ENCODE measurements at places on chromosomes 2 and 18.

- DNase-seq: no peak
Observed at GRCh38 chr2:97997784-97998392, 2.1 kb upstream of the TMEM131 start.

- no peak for DNase-seq
Observed at GRCh38 chr18:45222180-45222579, 393.1 kb upstream of the SLC14A2 start.

- DNase-seq: no peak
Observed at GRCh38 chr2:218780851-218781690, 876 bp upstream of the CYP27A1 start.

DNA sequence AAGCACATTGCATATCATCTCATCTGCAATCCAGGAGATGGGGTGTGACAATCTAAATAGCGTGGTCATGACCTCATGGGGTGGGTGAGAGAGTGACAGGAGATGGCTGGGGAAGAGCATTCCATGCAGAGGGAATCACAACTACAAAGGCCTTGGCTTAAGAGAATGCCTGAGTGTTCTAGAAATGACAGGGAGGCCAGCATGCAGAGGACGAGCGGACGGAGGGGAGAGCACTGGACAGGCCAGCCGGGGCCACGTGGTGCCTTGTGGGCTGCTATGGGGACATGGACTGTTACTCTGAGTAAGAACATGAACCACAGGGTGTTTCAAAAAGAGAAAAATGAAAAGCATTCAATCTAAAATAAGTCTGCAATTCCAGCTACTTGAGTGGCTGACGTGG, 117.9 kb upstream of the ODC1 start:
- DNase-seq: no peak

DNA sequence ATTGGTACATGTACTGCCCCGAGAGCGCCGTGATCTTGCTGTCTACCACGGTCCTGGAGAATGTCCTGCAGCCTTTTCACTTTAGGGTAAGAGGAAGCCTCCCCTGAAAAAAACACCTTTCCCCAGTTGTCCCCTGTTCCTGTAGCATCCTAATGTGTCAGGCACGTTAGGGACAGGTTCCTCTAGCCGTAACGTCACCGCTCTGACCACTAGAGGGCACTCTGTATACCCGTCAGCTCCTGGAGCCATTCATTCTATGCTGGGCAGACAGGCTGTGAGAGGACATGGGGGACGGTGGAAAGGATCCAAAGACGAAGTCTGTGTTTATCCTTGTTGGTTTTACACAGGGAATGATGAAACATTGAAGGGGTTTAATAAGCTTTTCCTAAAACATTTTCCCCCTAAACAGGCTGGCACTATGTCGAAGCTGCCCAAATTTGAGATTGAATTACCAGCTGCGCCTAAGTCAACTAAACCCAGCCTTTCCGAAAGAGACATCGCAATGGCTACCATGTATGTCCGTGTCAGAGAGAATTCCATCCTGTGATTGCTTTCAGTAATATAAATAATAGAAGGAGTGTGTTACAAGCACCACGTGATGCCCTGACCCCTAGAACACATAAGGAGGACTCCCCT, 12.7 kb downstream of the RMC1 start:
- peak; percentile 52 for DNase-seq
